Fibroblast of lung (primary cell): ENCODE measurements at places on chromosomes 1 and 21. TPM values are rescaled to one million over a fixed set of nuclear protein-coding genes. Genes with fewer than 3 reads are reported as not detected.

FCRL2 gene
- polyA plus RNA-seq, result not detected in 2 replicates

ANKRD34A gene
- 1.9 and 2.6 TPM in 2 replicates for polyA plus RNA-seq

CRYZ gene
- polyA plus RNA-seq, result 79.3 and 85.9 TPM in 2 replicates

ARMH1 gene
- 0.75 and 2.4 TPM in 2 replicates for polyA plus RNA-seq

GBP5 gene
- polyA plus RNA-seq, result not detected in 2 replicates

DNA sequence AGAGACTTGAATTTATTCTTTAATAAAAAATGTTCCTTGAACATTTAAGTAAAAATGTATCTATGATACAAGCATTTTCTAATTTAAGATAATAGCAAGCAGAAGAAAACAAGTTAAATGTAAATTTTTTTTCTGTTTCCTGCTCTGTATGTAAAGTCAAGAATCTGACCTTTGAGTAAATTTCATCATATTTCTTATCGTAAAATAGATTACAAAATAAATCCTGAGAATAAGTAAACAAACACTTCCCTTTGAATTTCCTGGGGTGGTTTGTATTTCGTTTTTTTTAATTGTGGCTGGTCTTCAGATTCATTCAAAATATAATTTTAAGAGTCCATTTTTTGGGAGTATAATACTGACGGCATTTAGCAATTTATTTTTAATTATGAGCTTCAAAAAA, 77.6 kb downstream of the POU2F1 start:
- peak; percentile 25 for DNase-seq

DNA sequence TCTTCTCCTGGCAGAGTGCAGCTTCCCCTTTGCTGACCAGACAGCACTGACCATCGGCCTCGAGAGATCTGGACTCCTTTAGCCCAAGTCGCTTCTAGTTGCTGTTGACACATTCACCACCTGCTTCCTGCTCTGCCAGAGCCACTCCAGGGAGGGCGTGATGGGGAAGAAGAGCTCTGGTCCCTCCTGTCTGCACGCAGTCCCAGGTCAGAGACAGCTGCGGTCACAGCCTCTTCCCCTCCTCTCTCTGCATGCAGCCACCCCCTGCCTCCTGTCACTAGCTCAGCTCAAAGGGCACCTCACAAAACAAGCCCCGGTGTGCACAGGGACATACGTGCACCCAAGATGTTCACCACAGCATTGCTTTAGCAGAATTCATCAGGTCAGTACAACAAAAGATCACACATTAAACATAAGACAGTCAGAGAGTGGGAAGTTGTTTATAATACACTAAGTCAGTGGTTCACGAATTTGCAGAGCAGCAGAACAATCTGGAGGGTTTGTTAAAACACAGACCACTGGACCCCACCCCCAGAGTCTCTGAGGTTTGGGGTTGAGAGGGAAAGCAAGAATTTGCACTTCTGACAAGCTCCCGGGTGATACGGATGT, 132.9 kb downstream of the SYF2 start:
- peak; percentile 10 for DNase-seq

DNA sequence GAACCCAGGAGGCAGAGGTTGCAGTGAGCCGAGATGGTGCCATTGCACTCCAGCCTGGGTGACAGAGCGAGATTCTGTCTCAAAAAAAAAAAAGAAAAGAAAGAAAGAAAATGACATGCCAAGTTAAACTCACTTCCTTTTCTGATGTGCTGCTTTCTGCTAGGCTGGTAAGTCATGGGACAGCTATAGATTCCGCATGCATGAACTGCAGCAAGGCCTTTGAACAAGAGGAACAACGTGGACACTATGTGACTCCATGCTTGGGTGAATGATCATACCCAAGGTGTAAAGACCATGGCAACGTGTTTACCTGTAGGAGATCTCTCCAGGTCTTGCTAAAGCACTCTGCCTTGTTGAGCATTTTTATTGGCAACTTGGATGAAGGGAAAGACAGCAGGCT, 10.3 kb upstream of the TTF2 start:
- no peak for DNase-seq

GRCh38 chr1:51936531-51936930, 54.0 kb downstream of the RAB3B start:
- peak; percentile 34 for DNase-seq

GRCh38 chr1:223667484-223668182, 2.1 kb upstream of the CAPN8 start:
- no peak for DNase-seq

GRCh38 chr21:46084709-46085108, 13.2 kb upstream of the COL6A2 start:
- DNase-seq, result no peak

DNA sequence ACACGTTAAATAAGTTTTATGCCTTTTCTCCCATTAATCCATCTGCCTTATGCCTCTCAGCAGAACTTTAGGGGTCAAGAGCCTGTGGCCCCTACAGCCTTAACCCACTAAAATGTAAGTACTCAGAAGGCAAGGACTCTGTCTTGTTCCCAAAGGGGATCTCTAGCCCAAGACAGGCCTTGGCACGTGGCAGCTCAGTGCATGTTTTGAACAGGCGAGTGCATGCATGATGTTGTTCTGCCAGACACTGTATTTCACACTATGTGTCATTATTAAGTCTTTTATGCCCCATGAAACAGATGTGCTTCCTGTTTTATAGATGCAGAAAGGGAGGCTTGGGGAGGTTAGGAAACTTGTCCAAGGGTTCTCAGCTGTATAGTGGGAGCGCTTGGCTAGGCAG, 102.8 kb downstream of the ETS2 start:
- DNase-seq, result no peak

DNA sequence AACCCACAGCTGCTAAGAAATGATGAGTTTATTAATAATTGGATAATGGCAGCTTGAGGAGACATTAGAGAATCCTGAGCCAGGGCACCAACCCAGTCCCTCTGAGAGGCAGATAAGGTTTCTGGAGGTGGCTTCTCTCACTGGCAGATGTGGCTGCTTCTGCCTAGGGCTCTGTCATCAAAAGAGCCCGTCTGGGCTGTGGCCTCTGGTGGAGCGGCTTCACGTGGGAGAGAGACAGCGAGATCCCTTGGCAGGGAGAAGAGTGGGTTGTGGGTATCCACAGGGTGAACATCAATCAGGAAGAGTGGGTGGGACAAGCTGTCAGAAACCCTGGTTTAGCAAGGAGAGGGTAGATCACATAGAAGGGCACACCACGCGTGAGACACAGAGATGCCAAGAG, 30.0 kb downstream of the VWA5B1 start:
- DNase-seq, result no peak

DNA sequence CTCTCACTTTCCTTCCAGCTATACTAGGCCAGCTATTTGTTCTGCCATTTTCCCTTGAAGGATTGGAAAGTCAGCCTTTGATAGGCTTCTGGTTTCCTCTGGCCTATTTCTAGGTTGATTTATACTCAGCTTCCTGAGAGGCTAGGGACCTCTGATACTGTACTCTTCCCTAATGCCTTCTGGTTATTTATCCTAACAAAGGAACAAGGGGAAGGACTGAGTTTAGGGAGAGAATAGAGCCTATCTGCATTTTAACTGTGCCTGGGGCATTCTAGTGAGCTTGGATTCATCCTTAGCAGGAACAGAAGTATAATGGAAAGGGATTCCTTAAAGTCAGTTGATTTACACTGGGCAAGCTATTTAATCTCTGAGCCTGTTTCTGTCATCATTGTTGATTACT, 11.8 kb upstream of the TMEM39B start:
- no peak for DNase-seq

DNA sequence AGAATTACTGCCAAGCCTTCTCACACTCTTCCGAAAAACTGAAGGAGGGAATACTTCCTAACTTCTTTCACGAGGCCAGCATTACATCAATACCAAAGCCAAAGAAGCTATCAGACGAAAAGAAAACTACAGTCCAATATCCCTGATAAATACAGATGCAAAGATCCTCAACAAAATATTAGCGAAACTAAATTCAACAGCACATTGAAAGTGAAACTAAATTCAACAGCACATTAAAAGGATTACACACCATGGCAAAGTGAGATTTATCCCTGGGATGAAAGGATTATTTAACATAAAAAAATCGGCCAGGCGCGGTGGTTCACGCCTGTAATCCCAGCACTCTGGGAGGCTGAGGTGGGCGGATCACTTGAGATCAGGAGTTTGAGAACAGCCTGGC, 176.8 kb downstream of the FAF1 start:
- DNase-seq, result no peak

DNA sequence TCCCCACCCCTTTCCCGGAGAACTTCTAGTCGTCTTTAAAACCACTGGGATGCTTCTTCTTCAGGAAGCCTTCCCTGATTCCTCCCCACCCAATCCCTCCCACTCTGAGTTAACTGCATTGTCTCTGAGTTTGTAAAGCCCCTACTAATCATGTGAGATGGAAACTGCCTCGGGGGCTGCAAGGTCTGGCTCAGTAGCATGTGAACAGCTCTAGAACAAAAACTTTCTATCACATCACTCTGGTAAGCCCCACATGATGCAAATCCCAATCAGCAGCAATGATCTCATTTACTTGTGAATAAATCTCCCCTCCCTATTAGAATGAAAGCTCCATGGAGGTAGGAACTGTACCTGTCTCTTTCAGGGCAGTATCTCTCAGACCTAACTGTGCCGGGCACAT, 141.0 kb upstream of the JUN start:
- no peak for DNase-seq

- no peak for DNase-seq
These were observed 20.7 kb downstream of the CTNNBIP1 start for GRCh38 chr1:9889411-9889810.

DNA sequence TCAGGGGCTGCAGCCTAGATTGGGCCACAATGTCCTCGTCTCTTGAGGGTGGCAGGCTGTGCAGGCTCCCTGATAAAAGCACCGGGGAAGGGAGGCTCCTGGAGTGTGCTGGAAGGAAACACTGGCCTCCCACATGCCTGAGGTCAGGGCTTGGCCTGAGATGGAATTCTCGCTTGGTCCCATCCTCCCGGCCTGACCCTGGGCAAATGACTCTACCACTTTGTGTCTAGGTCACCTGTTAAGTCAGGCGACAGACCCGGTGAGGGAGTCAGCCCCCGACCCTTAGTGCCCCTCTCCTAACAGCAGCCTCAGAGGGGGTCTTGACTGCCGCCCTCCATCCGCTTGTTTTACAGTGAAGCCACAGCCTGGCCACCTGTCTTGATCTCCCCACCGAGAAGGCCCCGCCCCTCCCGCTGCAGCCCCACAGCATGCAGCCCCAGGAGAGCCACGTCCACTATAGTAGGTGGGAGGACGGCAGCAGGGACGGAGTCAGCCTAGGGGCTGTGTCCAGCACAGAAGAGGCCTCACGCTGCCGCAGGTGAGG, 2.5 kb downstream of the SMIM1 start:
- no peak for DNase-seq

DNA sequence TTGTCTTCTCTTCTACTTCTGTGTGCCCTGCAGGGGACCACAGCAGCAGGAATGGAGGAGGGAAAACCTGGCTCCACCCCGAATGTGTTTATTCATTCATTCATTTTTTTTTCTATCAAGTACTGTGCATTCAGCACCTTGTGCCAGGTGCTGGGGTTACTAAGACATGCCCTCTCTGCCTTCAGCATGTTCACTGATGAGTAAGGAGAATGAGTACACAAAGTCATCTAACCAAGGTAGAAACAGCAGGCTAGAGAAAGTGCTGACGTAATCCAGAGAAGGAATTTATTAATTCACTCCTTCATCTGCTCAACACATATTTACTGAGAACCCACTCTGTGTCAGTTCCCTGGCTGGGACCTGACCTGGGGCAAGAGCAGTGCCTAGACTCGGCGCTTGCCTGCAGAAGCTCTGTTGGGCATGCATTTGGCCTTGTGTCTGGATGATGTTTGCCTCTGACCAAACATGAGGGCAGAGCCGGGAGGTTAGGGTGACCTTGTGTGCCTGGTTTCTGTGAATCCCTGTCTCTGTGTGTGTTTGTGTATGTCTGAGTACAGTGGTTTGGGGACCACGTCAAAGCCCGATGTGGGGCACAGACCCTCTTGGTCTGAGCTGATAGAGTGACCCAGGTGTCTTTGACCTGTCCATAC, 3.3 kb upstream of the MYOG start:
- DNase-seq, result no peak

DNA sequence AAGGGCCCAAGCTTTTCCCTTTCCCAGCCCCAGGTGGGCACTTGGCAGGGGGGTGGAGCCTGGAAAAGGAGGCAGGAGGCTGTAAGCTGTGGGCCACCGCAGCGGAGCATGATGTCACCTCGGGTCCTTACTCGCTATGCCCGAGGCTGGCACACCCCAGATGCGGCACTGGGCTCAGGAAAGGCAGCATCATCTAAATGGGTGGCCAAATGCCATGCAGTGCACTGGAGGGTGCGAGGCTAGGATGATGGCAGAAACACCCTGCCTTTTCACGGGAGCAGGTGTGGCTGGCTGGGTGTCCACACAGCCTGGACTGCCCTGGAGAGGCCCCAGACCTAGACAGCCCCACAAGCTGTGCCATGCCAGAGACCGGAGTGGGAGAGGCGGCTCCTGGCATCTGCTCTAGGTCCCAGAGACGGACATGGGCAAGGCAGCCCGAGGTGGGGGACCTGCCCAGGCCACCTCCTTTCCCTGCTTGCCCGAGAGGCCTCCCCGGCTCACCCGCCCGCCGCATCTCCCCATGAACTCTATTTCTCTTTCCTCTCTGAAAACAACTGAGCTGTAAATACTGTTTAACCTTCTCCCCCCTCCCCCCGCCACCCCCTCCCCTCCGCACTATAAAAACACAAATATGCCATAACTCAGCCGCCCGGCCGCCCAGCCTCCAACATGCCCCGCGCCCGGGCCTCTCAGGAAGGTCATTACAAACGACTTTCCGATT, 124.7 kb downstream of the CASZ1 start:
- DNase-seq, result no peak

GRCh38 chr1:35111106-35111505, 31.9 kb downstream of the ZMYM1 start:
- peak; percentile 90 for DNase-seq

DNA sequence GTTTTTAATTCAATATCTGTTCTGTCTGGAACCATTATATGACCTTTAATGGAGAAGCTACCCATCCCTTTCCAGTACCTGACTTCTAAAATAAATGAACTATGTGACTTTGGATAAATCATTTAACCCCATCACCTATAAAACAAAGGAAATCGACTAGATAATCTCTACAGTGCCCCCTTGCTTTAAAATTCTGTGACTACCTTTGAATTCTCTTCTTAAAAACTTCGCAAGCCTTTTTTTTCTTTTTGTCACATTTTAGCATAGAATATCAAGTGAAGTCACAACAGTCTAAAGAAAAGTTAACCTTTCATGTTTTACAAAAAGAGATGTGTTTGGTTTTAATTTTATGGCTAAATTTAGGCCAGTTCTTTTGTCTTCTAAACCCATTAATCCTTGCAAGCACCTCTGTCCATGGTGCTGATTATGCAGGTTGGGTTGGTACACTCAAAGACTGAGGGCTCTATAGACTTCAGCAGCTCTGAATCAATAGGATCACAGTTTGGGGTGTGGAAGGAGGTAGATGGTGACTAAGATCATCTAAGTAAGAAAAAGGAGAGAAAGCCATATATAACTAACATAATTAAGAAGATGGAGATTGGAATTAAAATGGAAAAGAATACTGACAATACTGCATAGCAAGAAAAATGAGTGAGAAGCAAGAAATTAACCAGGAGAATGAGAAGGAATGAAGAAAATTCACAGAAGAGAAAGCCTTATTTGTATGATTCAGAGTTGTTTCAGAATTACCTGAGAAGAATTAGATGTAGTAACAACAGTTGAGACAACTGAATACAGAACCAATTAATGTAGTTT, 59.2 kb downstream of the TBX15 start:
- DNase-seq, result peak; percentile 39

- no peak for DNase-seq
These were observed 39.8 kb downstream of the ASTN1 start for GRCh38 chr1:177124577-177125278.
